ENCODE measurements at places on chromosomes 11 and 22.

GRCh38 chr22:48354096-48354495, 1473.6 kb downstream of the BRD1 start:
- no peak for DNase-seq

GRCh38 chr11:78227921-78228320, 39.2 kb downstream of the USP35 start:
- DNase-seq: no peak

GRCh38 chr22:32204040-32204855, 625 bp downstream of the RFPL2 start:
- no peak for DNase-seq

DNA sequence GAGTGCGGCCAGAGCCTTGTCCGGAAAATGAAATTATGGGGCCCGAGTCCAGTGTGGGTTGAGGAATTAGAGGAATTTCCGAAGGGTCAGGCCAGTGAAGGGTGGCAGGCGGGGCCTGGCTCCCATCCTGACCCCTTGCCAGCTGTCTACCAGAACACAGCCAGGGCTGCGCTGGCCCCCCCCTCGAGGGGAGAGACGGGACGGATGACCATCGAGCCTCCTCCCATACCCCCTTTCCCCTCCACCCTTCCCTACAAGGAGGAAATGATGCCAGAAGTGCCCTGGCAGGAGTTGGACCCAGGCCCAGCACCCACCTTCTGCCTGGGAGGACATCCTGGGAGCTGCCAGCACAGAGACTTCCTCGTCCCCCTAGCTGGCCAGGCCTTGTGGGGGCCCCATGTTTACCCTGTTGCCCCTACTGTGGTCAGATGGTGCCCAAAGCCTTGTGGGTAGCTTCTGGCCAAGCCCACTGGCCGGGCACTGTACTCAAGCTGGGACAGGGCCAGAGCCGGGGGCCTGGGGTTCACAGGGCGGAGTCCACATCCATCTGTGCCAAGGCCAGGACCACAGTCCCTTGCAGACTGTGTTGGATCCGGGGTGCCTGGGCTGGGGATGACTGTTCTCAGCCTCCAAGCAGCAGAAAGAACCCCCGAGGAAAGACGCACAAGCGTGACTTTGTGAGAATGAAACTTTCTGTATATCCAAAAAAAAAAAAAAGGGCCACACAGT, 20.8 kb downstream of the ARVCF start:
- no peak for DNase-seq

DNA sequence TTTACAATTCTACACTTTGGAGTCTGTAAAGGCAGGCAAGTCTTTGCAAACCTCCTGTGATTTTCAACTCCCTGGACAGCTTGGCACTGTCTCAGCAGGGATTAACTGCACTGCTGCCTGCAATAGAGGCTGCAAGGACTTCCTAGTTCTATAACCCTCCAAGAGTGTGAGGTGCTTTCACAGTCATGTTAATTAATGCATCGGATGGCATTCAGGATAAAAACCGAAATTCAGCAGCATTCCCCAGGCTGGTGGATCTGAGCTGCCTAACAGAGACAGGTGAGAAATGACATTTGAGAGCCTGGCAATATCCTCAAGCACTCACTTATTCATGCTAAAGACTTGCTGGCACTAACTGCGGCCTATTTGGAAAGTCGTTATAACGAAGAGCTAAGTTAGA, 85.0 kb downstream of the LARGE1 start:
- DNase-seq: no peak

DNA sequence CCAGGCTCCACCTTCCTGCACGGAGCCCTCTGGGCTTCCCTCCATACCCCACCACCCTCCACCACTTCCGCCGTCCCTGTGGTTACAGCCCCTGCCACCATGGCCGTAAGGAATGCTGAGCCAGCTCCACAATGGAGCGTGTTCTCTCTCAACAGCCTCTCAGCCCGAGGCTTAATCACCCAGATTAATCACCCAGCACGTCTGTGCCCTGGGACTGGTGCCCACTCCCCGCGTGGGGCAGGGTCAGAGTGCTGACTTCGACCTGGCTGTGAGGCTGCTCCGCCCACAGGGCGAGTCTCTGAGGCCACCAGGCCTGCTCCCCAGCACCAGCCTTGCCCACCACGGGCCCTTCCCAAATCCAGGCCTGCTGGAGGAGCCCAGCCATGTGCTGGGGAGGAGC, 4.0 kb upstream of the TH start:
- DNase-seq: no peak

GRCh38 chr11:44028816-44029506, 18.8 kb upstream of the ACCSL start:
- no peak for DNase-seq

DNA sequence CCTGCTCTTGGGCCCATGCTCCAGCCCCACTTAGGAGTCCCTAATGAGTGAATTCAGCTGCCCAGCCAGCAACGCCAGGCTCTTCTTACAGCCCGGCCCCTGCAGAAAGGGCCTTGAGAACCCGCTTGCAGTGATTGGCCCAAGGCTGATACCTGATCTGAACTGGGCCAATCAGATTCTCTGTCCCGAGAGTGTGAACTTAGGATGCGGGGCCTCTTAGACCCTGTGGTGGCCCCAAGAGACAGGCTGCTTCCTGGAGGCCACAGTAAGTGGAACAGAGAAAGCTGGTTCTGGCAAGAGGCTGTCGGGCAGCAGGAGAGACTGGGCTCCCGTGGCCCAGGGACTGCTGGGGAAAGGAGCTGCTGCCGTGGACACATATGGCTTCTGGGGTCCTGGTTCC, 11.5 kb downstream of the VSTM5 start:
- DNase-seq: no peak

- DNase-seq: no peak
These were observed 992 bp downstream of the LGALS12 start for GRCh38 chr11:63506876-63507275.

GRCh38 chr11:32602657-32603415, 19.2 kb downstream of the EIF3M start:
- no peak for DNase-seq

DNA sequence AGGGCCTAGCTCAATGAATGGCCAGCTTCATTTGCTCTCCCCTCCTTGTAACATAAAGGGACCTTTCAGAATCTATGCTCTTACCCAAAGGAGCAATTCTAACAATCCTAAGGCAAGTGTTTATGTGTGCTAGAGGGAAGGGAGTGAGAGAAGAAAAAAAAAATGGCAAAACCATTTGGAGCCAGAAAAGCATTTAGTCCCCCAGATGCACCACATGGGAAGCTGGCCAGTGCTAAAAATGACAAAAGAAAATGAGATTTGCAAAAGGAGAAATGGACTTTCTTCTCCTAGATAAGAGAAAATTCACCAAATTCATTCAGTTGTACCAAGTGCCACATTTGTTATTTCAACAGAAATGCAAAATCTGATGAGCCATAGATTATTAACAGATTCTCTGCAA, 52.8 kb downstream of the SERGEF start:
- DNase-seq: no peak

DNA sequence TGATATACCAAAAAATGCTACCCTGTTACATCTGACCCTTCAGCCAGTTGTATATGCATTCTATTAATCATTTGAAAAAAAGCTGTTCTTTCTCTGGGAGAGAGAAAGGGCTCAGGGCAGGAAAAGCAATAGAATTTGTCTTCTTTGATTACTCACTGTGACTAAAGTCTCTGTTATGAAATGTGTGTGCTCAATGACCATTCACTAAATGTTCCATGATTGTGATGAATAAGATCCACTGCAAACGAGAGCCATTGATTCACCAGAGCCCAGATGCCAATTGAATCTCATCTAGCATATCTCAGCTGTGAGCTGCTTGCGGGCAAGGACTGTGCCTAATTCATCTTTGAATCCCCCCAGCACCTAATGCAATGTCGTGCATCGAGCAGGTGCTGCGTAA, 184.3 kb downstream of the OPCML start:
- no peak for DNase-seq

- DNase-seq: no peak
These were observed 62.7 kb downstream of the CD82 start for GRCh38 chr11:44627911-44628729.

DNA sequence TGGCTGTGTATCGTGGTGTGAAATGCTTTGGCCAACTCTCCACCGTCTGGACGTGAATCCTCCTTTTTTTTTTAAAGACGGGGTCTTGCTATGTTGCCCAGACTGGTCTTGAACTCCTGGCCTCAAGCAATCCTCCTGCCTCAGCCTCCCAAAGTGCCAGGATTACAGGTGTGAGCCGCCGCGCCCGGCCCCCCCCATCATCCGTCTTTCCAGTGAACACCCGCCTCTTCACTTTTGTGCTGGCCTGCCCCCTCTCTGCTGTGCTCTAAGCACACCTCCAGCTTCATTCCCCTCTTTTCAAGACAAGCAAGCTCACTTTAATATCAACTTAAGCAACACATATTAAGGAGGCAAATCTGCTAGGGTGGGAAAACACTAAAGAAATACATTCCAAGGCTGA, 35.3 kb downstream of the IGSF9B start:
- DNase-seq: no peak

DNA sequence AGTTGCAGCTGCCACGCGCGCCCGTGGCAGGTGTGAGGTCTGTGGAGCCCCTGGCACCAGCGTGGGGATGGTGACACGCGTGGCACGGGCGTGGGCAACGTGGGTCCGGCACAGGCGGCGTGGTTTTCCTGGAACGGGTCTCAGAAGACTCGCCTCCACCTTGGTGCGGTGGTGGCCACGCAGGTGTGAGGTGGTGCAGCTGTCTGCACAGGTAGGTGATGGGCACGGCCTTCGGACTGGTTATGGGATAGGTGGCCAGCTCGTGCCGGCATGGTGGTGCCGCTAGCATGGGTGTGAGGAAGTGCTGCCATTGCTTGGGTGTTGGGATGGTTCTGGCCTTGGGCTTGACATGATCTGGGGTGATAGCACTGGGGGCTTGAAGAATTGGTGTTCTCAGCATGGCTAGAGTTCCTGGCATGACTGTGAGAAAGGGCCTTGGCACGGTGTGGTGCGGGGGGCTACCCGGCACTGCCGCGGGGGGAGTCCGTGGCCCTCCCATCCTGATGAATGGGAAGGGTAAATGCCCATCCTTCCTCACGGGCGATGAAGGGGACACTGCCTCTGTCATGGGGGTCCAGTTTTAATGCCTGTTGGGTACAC, 531 bp downstream of the DAGLA start:
- DNase-seq: no peak

GRCh38 chr11:69949327-69949726, 128.8 kb upstream of the ANO1 start:
- DNase-seq: no peak

DNA sequence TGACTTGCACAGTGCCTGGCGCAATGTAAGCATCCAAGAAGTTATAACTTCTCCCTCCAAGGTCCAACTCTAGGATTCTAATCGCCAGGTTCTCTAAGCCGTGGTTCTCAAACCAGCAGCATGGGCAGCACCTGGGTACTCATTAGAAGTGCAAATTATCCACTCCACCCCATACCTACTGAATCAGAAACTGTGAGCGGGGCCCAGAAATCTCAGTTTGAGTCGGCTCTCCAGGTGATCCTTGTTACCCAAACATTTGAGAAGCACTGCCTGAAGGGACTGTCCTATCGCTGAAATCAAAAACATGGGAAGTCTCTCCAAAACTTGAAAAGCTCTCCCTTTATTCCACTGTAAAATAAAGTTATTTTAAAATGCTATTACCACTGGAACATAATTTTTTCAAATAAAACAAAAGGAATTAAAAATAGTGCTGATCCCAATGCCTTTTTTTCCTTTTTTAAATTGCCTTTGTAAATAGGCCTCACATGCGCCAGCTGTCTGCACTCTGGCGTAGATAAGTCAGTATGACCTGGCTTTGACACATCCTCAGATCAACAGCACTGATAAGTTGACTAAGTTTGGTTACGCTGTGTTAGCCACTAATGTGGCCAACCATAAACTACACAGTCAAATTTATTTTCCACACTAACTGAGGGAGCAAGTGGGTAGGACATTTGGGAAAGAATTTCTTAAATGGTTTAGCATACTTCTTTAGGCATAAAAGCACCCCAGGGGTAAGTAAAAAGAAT, 8.4 kb upstream of the CTR9 start:
- no peak for DNase-seq

DNA sequence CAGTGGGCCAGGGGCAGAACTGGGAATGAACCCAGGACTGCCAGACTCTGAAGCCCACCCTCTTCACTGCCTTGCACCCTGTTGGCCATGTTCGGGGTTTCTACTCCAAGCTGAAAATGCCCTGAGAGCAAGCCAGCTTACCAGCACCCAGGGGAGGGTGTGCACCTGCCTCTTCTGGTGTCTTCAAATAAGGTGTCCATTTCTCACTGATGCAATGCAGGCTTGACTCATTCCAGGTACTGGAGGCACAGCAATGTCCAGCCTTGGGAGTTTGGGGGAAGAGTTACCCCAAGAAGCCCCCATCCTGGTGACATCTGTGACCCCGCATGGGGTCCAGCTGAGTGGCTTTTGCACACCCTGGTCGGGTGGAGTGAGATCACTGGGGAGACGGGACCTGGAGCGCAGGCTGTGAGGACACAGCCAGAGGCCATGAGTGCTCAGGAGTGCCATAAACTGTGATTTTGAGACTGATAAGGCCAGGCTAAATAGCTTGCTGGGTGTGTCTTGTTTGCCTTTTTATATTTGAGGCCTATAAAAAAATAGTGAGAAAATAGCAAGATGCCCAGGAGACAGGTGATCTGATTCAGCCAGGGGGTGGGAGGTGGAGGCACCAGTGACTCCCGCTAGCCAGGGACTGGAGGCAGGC, 4.6 kb upstream of the CERK start:
- DNase-seq: no peak

- DNase-seq: no peak
These were observed 11.9 kb downstream of the SLC25A18 start for GRCh38 chr22:17575151-17575550.

DNA sequence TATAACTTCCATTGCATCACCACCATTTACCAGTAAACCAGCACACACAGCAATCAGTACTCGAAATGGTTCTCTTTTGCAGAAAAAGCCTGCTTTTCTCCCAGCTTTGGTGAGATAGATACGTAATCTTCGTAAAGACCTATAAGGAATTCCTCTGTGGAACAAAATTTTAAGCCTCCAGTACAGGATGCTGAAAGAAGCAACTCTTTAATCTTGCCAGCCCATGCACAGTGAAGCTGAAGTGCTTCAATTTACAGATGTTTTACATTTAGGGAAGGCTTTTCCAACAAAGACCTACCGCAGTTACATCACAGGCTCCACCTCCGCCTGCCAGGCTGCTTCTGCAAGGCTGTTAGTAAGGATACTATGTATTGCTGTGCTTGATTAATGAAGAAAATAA, 1.9 kb downstream of the ELMOD1 start:
- no peak for DNase-seq

Measured in stimulated activated CD8-positive, alpha-beta memory T cell treated with anti-CD3 and anti-CD28 coated beads, Interleukin-4, amount 100 ng/mL, for 4 hours (primary cell).